IMR-90 (cell line): ENCODE measurements at places on chromosomes 11 and 22.

DNA sequence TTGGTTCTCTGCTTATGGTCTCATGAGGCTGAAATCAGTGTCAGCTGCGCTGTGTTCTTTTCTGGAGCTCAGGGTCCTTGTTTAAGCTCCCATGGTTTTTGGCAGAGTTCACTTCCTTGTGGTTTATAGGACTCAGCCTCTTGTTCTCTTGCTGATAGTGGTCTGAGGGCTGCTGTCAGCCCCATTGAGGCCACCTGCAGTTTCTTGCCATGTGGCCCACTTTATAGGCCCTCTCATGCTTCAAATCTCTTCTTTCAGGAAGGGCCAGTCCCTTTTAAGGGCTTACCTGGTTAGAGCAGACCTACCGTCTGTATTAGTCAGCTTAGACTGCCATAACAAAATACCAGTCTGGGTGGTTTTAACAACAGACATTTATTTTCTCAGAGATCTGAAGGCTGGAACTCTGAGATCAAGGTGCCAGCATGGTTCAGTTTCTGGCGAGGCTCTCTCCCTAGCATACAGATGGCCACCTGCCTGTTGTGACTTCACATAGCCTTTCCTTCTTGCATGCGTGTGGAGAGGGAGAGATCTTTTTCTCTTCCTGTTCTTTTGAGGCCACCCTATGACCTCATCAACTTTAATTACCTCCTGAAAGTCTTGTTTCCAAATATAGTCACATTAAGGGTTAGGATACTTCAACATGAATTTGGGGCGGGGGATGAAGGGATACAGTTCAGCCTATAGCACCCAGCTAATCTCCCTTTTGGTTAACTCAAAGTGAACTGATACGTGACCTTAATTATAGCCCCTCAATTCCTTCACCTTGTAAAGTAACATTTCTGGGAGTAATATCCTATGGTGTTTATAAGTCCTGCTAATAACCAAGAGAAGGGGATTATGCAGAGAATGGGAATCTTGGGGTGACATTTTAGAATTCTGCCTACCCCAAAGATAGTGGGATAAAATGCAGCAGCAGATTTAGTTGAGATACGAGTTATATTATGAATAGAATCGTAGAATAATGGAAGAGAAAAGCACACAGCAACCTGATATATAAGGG is 131.8 kb downstream of the UVRAG start:
- DNase-seq = peak; percentile 60

DNA sequence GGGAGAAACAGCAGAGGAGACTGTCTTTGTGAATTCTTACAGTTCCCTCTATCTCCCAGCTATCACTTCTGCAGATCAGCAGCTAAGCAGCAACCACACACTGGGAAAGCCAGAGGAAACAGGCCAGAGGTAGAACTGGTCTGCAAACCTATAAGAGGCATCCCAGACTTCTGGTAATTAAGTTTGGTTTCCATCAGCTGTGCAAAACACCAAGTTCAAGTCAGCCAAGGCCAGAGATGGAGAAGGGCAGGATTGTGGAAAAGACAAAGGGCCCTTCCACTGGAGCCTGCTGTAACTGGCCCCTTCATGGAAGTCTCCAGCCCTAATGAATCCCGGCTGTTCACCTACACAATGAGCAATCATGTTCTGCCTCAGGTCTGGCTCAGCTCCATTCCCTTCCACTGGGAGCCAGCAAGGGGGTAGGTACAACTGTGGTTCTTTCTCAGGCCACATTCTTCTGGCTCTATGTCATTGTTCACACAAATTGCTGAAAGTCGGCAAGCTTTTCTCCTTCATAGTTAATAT is 4.6 kb upstream of the PAMR1 start:
- DNase-seq = peak; percentile 98

- no peak for DNase-seq
These were observed 185.0 kb downstream of the NELL1 start for GRCh38 chr11:20854215-20854955.

DNA sequence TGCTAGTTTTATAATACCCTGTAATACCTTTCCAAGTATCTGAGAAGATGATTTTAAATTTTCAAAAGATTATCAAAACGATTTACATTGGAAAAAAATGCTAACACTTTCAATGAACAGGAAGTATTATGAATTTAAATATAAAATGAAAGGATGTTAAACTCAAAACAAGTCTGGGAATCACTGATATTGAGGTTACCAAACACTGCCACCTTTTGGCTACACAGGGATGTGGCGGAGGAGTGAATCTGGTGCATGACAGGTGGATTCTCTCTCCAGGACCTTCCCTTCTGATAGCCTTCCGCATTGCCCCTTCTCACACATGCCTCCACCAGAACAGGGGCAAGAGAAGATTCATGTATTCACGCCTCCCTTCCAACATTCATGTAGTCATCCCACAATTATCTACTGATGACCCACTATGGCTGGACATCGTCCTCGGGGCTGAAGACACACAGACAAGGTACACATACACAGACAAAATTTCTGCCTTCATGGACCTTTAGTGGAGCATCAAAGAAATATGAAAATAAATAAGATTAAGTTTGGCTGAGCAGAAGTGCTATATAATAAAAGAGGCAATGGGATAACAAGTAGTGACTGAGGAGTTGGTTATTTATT is 34.7 kb downstream of the ATG16L2 start:
- DNase-seq = peak; percentile 60

DNA sequence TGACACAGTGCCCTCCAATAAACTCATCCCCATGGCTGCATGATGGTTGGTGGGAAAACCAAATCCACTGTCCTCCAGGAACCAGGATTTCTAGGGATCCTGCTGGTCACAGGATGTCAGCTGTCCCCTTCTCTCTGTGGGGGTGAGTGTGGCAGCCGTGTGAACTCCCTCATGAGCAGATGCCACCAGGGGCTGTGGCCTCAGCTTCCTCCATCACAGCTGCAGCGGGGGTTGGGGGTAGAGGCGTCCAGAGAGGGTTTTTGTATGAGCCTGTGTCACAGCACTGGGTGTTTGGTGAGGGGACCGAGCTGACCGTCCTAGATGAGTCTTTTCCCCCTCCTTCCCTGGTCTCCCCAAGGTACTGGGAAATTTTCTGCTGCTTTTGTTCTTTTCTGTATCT is 26.4 kb downstream of the IGLL5 start:
- no peak for DNase-seq

DNA sequence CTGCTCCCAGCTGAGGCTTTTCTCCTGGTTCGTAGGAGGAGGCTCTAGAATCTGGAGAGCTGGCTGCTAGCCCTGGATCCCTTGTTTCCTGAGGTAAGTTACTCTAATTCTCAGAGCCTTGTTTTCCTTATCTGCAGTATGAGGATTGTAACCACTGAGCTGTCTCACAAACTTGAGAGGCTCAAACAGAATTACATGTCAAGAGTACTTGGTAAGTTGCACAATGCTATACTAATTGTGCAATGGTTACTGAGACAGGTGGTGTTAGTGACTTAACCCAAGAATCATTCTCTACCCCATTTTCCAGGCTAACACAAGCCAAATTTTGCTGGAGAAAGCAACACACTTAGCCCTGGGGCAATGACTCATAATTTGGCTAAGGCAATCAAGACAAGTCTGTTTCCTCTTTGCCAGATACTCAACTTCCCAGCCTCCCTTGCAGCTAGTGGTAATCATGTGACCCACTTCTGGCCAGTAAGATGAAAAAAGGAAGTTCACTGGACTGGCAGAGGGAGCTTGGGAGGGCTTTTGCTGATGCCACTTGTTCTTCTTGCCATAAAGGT is 348.0 kb downstream of the TENM4 start:
- DNase-seq = peak; percentile 100

DNA sequence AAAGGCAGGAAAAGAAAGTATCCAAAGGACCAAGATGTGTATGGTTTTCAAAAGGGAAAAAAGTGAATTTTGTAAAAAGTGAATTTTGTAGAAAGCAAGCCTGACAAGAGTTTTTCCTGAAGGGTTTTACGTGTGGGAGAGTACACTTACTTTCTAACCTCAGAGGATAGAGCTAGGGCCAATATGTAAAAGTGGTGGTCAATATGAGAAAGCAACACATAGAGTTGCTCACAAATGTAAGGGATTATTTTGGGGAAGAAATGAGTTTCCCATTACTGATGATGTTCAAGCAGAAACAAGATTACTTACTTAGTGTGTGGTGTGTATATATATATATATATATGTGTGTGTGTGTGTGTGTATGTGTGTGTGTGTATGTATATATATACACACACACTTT is 162.5 kb downstream of the SWAP70 start:
- DNase-seq = no peak

DNA sequence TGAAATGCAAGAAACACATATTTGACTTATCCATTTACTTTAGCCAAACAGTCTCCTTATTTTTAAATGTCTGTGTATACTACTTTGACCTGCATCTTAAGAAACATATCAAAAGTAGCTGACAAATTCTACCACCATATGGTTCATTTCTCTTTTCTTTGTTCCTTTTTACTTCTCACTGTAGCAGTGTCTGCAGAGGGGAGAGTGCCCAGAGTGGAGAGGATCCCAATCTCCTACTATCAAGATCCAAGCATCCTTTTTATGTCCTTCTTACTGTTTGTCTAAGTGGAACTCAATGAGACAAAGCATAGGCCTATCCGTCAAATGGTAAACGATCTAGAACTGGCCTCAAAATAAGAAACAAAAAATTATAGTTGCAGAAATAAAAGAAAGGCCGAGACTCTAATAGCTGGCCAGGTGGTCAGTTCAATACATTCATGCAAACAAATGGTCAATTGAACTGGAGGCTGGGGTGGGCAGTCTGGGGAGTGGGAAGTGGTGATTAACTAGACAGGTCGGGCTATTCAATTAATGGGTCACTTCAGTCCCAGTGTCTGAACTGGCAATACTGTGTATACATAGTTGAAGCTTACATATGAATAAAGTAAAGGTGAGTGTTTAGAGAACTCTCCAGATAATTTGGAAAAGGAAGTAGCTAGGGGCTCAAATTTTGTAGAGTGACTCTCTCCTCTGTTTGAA is 149.1 kb downstream of the MAML2 start:
- no peak for DNase-seq

GRCh38 chr11:72007587-72007986 is 8.9 kb downstream of the IL18BP start:
- no peak for DNase-seq

- DNase-seq = peak; percentile 79
These were observed 32.7 kb downstream of the ARHGAP42 start for GRCh38 chr11:100719809-100720221.

- no peak for DNase-seq
These were observed 47.8 kb upstream of the PTPRJ start for GRCh38 chr11:47932544-47932943.

DNA sequence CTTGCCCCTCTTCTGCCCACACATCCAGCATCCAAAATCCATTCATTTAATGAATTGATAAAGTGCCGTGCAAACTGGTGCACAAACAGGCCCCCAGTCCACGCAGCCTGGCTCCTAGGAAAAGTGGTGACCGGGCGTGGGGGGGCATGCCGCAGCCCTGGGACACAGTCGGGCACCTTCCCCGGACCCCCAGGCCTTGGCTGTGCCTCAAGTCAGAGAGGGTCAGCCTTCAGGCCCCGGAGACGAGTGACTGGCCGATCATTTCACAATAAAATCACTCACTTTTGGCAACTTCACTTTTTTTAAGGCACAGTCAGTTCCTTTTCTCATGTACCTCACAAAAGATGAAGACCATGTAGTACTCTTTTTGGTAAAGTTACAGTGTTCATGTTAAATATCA is 8.0 kb downstream of the CDPF1 start:
- no peak for DNase-seq
